ENCODE measurements at places on chromosomes 11 and 22.

DNA sequence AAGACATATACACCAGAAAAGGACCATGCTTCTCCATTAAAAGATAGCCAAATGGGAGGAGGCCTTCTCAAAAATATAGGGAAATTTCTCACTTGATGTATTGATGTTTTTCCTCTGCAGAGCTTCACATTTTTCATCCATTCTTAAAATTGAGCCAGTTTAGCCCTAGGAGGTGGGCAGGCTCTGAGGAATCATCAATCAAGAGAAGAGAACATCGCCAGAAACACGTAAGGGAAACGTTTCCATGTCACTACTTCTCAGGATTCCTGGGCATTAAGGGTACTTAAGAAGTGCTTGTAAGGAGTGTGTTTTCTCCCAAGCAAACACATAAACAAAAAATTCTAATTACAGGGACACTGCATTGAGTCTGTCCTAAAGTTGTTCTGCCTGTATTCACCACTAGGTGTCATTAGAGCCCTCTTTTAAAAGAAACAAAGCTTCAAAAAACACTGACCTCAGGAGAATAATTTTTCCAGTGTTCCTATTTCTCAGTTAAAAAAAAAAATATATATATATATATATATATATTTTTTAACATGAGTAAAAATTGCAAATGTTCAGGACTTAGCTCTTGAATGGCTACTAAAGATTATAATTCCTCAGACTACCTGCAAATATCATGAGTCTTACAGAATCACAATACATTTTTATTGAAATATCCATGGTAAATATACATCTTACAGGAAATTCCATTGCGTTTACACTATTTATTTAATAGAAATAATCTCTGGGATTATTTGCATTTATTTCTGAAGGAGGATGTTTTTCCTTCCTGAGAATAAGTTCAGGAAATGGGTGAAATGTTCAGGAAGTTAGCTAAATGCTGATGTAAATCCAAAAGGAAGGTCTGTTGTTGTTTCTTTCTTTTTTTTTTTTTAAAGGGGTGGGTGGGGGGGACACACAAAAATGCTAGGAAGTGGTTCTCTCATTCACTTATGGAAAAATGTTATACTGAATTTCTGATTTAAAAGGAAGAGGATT, 16.0 kb downstream of the FZD4 start:
- peak overlapping the region; percentile 77 for H3K4me3 ChIP-seq
- H3K36me3 ChIP-seq = 0 out of 2 replicates have a peak, but pooled peaks cover 4% of the 10 kb centered on the region
- H3K27ac ChIP-seq = peak overlapping the region; percentile 84
- H3K27me3 ChIP-seq = peaks cover 3% of the 10 kb centered on the region

GRCh38 chr11:20065406-20065805, 94.9 kb downstream of the DBX1 start:
- peaks cover 4% of the 10 kb centered on the region for H3K27me3 ChIP-seq
- no peak overlapping the region for H3K27ac ChIP-seq
- H3K36me3 ChIP-seq = peaks cover 26% of the 10 kb centered on the region
- no peak overlapping the region for H3K4me3 ChIP-seq
- no peak for DNase-seq

- peaks cover 7% of the 10 kb centered on the region for H3K4me1 ChIP-seq
- peak within 1 kb of the TSS; percentile 86 for H3K4me3 ChIP-seq
- H3K36me3 ChIP-seq = no peaks in the 10 kb centered on the region
- no peak for DNase-seq
- H3K27ac ChIP-seq = no peak within 1 kb of the TSS
- H3K27me3 ChIP-seq = peaks cover 40% of the 10 kb centered on the region
Measured at GRCh38 chr11:32829680-32830412, at the start of gene PRRG4. Gene PRRG4 (plus strand): TSS chr11:32829927. CDS start chr11:32830530, 603 bp downstream.

- H3K4me3 ChIP-seq = no peak overlapping the region
- no peaks in the 10 kb centered on the region for H3K36me3 ChIP-seq
- H3K4me1 ChIP-seq = no peaks in the 10 kb centered on the region
- peaks cover 6% of the 10 kb centered on the region for H3K27me3 ChIP-seq
- H3K27ac ChIP-seq = no peak overlapping the region
- DNase-seq = no peak
Measured at GRCh38 chr11:14089690-14090462, 127.4 kb downstream of the SPON1 start.

- no peaks in the 10 kb centered on the region for H3K36me3 ChIP-seq
- peaks cover 75% of the 10 kb centered on the region for H3K4me1 ChIP-seq
- DNase-seq = no peak
- peaks cover 5% of the 10 kb centered on the region for H3K27me3 ChIP-seq
Measured at GRCh38 chr11:86933891-86934581, 21.2 kb downstream of the FZD4 start.

DNA sequence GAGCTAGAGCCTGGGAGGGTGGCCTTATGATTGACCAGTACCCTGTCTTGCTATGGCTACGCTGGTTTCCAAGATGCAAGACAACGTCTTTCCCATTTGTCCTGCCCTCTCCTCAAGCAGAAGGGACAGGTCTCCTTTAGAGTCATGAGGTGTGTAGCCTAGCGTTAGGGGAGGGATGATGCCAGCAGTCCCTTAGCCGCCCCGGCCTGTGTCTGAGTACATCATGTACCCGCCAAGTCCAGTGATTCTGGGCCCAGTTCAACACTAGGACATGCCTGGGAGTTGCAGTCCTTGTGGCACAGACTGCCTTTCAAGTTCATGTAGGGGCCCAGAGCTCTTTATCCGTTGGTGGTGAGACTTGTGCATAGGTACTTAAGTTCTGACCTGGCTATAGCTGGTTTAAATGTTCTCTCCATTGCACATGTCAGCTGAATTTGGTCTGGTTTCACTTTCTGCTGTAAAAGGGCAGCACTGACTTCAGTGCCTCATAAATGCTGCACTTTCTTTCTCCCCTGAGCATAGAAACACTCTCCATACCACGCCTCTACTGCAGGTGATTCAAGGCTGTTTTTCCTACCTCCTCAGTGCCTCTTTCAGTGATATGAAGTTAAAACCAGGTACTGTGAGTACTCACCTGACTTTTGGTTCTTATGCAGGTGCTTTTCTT, 151.1 kb downstream of the METTL15 start:
- H3K27me3 ChIP-seq = no peaks in the 10 kb centered on the region
- H3K36me3 ChIP-seq = peaks cover 38% of the 10 kb centered on the region
- no peak overlapping the region for H3K27ac ChIP-seq
- no peak for DNase-seq
- no peak overlapping the region for H3K4me3 ChIP-seq

GRCh38 chr11:95231127-95231880, at the start of gene SESN3:
Gene SESN3 (minus strand): TSS chr11:95231202. CDS start chr11:95230860, 342 bp downstream.
- H3K27me3 ChIP-seq = peaks cover 20% of the 10 kb centered on the region
- H3K27ac ChIP-seq = no peak within 1 kb of the TSS
- H3K4me3 ChIP-seq = peak within 1 kb of the TSS; percentile 81
- peaks cover 14% of the 10 kb centered on the region for H3K4me1 ChIP-seq
- no peaks in the 10 kb centered on the region for H3K36me3 ChIP-seq
- DNase-seq = peak; percentile 90

DNA sequence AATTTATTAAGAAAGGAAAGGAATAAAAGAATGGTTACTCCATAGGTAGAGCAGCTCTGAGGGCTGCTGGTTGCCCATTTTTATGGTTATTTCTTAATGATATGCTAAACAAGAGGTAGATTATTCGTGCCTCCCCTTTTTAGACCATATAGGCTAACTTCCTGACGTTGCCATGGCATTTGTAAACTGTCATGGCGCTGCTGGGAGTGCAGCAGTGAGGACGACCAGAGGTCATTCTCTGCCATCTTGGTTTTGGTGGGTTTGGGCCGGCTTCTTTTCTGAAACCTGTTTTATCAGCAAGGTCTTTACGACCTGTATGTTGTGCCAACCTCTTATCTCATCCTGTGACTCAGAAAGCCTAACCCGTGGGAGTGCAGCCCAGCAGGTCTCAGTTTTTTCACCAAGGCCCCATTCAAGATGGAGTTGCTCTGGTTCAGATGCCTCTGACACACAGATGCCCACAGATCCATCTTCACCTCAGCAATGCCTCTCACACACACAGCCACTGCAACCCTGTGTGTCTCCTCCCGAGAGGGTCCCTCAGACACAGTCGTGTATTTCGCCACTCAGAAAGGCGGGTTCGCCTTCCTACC, 16.4 kb upstream of the JAM3 start:
- peaks cover 8% of the 10 kb centered on the region for H3K4me1 ChIP-seq
- peaks cover 20% of the 10 kb centered on the region for H3K27me3 ChIP-seq
- DNase-seq = no peak

DNA sequence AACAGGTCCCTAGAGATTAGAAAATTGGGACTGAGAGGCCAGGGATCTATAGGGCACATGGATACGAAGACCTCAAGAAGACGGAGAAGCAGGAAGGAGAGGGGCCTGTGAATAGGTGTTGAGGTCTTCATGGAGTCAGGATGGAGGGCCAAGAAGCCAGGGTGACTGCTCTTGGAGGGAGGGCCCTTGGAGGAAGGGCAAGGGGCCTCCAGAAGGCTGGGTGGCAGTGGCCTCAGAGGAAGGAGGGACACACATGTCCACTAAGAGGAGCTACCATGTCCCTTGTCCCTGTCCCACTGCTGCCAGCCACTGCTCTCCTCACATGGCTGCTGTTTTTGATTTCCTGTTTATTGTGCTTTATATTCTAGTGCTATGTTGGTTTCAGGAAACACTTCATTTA, 589.5 kb upstream of the B3GAT1 start:
- DNase-seq = no peak
- no peaks in the 10 kb centered on the region for H3K4me1 ChIP-seq
- H3K36me3 ChIP-seq = no peaks in the 10 kb centered on the region
- H3K27me3 ChIP-seq = no peaks in the 10 kb centered on the region

DNA sequence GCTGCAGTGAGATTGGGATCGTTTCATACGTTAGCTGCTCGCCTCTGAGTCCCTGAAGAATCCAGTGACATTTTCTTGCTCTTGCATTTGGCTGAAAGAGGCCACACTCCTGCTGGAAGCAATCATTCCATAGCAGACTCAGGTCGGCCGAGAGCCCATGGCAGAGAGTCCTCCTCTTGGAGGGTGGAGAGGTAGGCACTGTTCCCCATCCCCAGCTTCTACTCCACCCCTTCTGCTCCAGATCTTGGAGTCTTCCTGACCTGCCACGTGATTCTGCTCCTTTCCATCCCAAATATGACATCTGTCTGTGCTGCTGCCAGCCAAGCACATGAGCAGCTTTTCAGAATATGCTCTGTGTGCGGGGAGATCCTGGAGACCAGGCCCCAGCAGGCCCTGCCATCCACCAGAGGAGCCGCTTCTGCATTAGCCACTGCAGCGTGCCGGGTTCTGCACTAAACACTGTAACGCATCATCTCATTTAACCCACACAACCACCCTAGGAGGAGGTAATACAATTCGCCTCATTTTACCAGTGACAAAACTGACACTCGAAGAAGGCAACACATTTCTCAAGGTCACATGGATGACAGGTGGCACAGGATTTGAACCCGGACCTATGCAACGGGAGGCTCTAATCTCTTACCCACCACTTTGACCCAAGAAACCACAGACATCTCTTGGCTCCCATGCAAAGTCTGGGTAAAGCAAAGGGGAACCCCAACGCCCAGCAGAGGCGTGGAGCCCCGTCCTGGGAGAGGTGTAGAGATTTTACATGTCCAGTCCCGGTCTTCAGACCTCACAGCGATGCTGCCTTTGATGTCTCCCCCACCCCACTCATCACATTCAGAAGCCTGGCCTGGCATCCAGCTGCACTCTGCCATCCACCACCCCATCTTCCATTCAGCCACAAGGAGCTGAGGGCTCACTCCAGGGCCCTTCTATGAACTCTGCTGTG, 78.8 kb downstream of the FEZ1 start:
- no peaks in the 10 kb centered on the region for H3K4me1 ChIP-seq
- H3K27me3 ChIP-seq = peaks cover 38% of the 10 kb centered on the region
- no peak for DNase-seq
- no peaks in the 10 kb centered on the region for H3K36me3 ChIP-seq
